Activated gamma-delta T cell (primary cell): ENCODE measurements at places on chromosomes 7 and 10.

- DNase-seq = no peak
Observed at GRCh38 chr7:140232957-140233917, 56.5 kb upstream of the KDM7A start.

GRCh38 chr7:30526163-30526562, 21.5 kb upstream of the GGCT start:
- no peak for DNase-seq

DNA sequence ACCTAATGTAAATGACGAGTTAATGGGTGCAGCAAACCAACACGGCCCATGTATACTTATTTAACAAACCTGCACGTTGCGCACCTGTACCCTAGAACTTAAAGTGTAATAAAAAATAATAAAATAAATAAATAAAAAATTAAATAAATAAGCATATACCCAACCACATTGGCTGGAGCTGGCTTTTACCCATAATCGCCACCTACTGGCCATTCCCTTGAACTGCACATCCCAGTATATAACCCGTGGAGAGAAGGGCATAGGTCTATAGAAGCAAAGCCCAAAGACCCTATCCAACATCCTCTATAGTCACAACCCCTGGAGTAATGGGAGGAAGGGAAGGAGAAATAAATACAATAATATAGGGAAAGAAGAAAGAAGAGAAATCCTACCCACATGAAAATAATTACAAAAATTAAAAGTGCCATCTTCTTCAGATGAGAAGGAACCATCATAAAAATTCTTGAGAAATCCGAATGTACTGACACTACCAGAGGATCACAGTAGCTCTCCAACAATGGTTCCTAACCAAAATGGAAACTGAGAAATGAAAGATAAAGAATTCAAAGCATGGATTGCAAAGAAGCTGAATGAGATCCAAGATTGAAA, 65.6 kb downstream of the TWIST1 start:
- DNase-seq = no peak

DNA sequence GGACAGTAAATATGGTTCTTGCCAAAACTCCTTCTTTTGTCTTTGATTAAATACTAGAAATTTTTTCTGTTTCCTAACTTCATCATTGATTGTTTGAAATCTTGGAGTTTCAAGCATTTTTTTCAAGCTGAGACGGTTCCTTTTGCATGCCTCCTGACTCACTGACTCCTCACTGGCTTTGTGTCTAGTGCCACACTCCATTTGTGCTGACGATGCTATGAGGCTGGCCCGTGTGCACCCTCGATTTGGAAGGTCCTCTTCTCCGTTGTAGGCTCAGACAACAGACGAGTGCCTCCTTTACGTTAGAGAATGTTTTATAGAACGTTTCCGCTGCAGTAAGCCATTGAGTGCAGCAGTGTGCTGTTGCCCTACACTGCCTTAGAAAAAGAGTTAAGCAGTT, 10.8 kb upstream of the CSGALNACT2 start:
- DNase-seq = no peak
